ENCODE measurements at places on chromosomes 3 and 15.

- no peak for DNase-seq
These were observed 4.2 kb downstream of the KLF13 start for GRCh38 chr15:31330836-31331235.

DNA sequence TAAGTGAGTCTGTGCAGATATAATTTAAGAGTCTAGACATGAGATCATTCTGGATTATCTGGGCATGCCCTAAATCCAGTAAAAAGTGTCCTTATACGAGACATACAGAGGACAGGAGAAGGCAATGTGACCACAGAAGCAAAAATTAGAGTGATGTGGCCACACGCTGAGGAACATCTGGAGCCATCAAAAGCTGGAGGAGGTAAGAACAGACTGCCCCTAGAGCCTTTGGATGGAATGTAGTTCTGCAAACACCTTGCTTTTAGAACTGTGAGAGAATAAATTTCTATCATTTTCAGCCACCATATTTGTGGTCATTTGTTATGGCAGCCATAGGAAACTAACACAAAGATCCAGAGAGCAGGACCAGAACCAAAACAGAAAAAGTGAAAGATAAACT, 41.0 kb downstream of the CD200 start:
- peak; percentile 18 for DNase-seq

DNA sequence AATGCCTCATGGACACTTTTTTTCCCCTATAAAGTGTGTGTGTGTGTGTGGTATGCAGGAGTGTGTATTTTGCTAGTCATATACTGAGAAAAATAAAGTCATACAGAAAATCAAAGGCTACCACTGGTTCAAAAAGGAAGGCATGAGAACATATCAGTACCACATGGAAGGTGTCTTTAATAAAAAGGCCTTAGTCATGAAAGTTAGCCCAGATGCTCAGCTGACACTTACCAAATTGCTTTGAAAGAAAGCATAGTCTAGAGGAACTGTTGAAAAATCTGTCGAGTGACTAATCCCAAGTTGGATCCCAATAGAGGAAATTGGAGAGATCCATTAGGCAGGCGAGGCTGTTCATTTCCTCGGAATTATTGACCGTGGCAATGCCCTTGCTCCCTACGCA, 432.9 kb upstream of the CFAP20DC start:
- DNase-seq = no peak

DNA sequence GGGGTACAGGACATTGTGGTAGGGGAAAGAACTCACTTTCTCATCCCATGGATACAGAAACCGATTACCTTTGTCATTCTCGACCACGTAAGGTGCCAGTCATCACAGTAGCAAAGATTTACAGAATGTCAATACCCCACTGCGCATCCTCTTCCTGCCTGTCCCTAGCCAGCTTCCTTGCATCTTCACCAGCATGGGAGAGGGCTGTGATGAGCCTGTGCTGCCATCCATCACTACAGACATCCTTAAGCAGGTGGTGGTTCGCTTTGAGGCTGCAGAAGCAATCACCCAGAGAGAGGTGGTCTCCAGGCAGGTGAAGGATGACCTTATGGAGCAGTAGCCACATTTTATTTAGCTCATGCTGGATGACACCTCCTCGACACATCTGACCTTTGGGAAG, 23.3 kb upstream of the ARIH1 start:
- DNase-seq = no peak
